Kidney (tissue), 22 donors: ENCODE measurements at places on chromosomes 2 and 18. TPM values are rescaled to one million over a fixed set of nuclear protein-coding genes. Genes with fewer than 3 reads are reported as not detected.

GRCh38 chr18:785242-785641 is 26.8 kb downstream of the YES1 start:
- no peak for DNase-seq

CPO gene
- 0.90 TPM for polyA plus RNA-seq

- peak; percentile 86 for DNase-seq
These were observed 31.9 kb downstream of the UXS1 start for GRCh38 chr2:106161938-106162820.

DNA sequence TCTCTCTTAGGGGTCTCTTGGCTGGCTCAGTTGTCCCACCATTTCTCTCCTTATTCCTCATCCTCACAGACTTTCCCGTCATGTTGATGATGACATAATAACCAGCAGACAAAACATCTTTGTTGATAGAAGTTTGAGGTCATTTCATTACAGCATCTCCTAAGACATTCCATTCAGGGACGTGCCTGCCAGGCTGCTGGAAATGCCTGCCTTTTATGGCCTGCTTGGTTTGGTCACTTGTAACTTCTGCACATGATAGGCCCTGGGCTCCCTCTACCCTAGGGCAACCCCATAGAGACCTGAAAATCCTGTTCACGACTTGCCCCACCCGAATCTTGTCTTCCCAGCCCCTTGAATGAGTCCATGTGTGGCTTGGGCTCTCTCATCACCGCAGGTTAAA is 81.7 kb downstream of the SDC1 start:
- DNase-seq: no peak

DNA sequence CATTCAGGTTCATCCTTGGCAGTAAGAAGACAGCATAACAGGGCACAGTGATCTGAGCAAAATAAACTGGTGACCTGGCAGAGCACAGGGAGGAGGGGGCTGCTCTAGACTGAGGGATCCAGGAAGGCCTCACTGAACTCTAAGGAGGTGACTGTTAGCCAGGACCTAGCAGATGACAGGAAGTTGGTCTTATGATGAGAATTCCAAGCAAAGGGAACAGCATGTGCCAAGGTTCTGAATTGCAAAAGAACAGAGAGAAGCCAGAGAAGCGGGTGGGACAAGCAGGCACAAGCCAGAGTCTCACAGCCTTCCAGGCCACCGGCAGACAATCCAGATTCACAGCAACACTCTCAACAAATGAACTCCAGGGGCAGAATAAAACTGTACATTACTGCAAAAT is 152.7 kb upstream of the PTPRM start:
- no peak for DNase-seq

DNA sequence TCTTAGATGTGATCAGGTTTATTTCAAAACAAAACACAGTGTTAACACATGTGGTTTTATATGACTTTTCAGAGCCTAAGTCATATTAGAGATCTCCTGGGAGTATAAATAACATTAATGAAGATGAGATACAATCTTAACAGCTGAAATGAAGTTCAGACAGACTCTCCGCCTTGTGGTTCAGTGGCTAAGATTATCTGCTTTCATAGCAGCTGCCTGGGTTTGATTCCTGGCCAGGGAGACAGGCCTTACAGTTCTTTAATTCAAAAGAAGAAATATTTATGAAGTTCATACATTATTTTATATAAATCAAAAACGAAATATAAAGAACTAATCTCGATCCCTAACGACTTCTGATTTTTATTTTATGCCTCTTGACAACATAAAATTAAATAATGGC is 35.2 kb upstream of the TTC32 start:
- no peak for DNase-seq

DNA sequence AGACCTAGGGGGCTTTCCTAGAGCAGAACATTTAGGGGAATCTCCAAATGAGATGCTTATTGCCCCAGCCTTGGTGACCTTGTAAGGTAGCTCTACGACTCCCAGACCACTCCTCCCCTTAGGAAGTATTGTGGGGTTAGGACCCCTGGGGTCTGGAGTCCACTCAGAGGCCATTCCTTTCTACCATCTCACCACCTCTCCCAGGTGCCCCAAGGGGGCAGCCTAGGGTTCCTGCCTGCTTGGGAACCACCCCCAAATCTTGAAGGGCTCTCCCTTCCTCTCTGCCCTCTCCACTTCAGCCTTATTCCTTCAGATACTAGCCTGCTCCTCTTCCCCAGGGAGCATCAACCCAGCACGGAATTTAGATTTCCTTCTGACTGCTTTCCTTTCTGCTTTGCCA is 17.5 kb upstream of the EXOC6B start:
- DNase-seq: no peak

SFT2D3 gene
- polyA plus RNA-seq: 5.1 TPM

NR4A2 gene
- polyA plus RNA-seq: 3.1 TPM

GRCh38 chr2:101854877-101855276 is 136.9 kb upstream of the IL1R2 start:
- no peak for DNase-seq
